Muscle of leg (tissue), 16 donors: ENCODE measurements at places on chromosomes 12 and 14.

DNA sequence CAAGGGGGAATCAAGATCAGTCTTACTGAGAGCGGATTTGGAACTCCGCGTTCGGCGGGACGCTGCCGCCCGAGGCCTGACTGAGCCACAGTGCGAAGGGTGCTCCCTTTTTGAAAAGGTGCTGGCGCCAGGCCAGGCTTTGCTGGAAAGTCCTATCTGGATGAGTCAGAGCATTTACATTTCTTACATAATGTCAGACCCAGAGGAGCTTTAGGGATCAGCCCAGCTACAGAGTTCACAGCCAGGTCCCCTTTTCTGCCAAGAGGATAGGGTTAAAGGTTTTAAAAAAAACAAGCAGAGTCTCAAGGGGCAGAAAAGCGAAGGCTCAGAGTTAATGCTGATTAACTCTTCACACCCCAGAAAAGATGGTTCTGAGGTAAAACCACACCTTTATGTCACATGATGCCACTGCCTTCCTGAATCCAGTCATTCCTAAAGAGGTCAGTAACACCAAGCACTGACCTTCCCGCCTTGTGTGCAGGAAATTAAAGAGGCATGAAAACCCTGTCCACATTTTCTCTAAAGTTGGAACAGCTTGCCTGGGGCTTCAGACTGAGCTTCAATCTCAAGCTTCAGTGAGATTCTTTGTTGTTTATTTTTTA is 11.7 kb upstream of the FBXL14 start:
- no peaks in the 10 kb centered on the region for H3K27me3 ChIP-seq
- H3K4me3 ChIP-seq = peak overlapping the region; percentile 37
- peaks cover 27% of the 10 kb centered on the region for H3K4me1 ChIP-seq
- peak; percentile 95 for DNase-seq

- peak overlapping the region; percentile 81 for H3K27ac ChIP-seq
- H3K36me3 ChIP-seq = no peaks in the 10 kb centered on the region
- H3K27me3 ChIP-seq = no peaks in the 10 kb centered on the region
- H3K4me3 ChIP-seq = no peak overlapping the region
Observed at GRCh38 chr12:54988402-54989054, 4.0 kb upstream of the TESPA1 start.

DNA sequence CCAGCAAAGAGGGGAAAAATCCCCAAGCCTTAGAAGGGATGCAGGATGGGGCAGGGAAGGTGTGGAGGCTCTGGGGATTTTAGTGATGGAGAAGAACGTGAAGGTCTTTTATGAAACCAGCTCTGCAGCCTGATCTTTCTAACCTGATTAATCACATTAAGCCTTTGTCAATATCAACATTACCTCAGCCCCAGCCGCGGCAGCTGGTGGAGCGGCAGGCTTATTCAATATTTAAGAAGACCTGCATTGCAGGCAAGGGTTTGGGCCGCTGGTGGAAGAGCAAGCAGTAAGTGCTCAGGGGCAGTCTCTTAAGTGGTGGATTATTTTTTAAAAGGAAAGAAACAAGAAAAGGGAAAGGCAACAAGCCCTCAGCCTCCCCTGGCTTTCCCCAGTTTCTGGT is 16.6 kb downstream of the RPH3A start:
- no peak overlapping the region for H3K4me3 ChIP-seq
- H3K27ac ChIP-seq = no peak overlapping the region
- H3K4me1 ChIP-seq = no peaks in the 10 kb centered on the region
- H3K27me3 ChIP-seq = peaks cover 3% of the 10 kb centered on the region

GRCh38 chr14:99035712-99036610 is 236.0 kb downstream of the BCL11B start:
- no peaks in the 10 kb centered on the region for H3K36me3 ChIP-seq
- H3K4me3 ChIP-seq = peak overlapping the region; percentile 13
- peak overlapping the region; percentile 59 for H3K27ac ChIP-seq
